ENCODE measurements at places on chromosomes 2 and 18.

GRCh38 chr2:177772529-177772928 is 300.0 kb downstream of the PDE11A start:
- DNase-seq, result peak; percentile 29

DNA sequence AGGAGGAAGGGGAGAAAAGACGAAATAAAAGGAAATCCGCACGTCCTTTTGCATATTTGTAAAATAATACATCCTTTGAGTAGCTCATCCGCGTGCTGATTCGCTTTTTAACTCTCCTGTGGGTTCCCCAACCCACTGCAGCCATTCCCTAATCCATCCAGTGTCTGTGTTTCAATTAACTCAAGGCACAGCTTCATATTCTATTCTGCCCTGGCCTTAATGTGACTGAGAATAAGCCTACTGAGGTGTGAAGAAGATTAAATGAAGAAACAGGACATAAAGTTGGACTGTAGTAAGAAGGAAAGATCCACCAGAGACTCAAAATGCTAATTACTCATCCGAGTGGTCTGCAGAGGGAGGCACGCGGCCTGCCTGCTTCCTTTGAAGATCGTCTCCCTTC is 161.4 kb upstream of the SH3BP4 start:
- DNase-seq, result no peak

DNA sequence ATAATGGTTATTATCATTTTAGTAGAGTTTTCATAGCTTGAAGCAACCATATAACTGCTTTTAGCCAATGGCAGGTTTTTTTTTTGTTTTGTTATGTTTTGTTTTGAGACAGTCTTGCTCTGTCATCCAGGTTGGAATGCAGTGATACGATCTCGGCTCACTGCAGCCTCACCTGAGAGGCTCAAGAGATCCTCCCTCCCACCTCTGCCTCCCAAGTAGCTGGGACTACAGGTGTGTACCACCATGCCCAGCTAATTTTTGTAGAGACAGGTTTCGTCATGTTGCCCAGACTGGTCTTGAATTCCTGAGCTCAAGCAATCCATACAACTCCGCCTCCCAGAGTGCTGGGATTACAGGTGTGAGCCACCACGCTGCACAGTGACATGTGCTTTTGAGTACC is 117.5 kb upstream of the GAREM1 start:
- no peak for DNase-seq

GRCh38 chr2:231687133-231687852 is 21.0 kb upstream of the PTMA start:
- DNase-seq, result no peak

GRCh38 chr2:168997118-168997521 is 34.0 kb downstream of the ABCB11 start:
- DNase-seq, result no peak

- DNase-seq, result no peak
These were observed 58.1 kb upstream of the RALBP1 start for GRCh38 chr18:9417073-9417851.

DNA sequence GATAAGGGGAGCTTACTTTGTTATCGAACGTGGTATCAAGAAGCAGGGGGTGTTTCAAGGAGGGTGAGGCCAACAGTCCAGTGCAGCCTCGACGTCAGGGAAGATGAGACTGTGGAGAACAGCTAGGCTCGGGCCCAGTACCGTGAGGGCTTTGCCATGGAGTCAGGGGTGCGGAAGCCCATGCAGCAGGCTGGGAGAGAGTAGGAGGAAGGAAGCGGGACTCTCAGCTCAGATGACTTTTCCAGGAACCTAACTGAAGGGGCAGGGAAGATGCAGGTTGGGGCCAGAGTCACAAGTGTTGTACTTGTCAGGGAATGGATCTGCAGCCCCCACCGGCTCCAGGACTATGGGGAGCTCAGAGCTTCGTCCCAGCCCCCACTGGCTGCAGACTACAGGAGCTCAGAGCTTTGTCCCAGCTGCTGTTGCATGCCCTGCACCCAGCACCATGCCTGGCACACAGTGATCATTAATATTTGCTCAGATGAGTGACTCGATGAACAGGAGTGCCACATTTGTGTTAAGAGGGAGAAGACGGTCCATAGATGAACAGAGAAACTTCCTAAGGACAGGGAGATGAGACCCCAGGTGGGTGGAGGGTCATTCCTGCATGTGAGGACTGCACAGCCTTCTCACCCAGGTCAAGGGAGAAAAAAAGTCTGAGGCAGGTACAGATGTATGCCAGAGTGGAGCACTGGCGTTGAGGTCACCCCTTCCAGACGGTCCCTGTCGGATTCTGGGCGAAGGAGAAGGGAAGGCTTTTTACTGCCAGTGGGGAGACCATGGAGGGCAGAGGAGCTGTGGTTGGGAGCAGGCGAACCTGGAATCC is 36.4 kb downstream of the PTGR3 start:
- DNase-seq, result no peak

- no peak for DNase-seq
These were observed 22.9 kb downstream of the GPR35 start for GRCh38 chr2:240648155-240648649.

DNA sequence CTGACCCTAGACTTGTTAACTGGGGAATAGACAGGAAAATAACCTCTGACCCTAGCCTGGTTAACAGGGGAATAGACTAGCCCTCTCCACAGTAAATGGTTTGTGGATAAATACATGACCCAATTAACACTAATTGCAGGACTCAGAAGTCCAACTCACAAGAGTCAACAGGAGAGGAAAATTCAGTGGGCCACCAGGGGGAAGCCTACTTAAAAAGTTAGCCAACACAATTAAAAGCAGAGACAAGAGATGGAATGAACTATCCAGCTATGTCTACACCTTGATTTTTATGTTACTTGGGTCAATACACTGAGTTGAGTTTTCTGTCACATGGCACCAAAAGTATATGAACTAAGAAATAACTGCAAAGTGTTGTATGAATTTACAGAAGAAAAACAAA is 158.8 kb upstream of the SLC39A10 start:
- DNase-seq, result no peak
